Stimulated activated CD4-positive, alpha-beta T cell treated with anti-CD3 and anti-CD28 coated beads, Interleukin-2, amount 100 ng/mL, for 24 hours (primary cell): ENCODE measurements at places on chromosomes 13 and 19.

DNA sequence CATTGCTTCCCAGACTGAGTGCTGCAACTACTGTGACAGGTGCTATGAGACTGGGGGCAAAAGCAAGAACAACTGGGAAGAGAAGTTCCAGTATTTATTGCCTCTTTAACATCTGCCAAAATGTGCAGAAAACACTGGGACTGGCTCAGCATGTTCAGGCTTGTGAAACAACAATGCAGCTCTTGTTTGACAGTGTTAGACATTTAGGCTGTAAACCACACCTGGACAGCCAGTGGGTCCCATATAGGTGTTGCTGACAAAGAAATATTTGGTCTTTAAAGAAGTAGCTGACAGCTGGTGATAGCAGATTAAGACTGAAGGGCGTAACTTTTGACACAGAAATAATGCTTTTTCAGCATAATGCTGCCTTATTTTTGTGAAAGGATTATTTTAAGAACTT, 88.1 kb downstream of the STOML3 start:
- no peak for DNase-seq

GRCh38 chr19:19382118-19382517, 23.4 kb upstream of the GATAD2A start:
- no peak for DNase-seq

GRCh38 chr13:51252954-51253532, 30.8 kb downstream of the FAM124A start:
- DNase-seq, result no peak

DNA sequence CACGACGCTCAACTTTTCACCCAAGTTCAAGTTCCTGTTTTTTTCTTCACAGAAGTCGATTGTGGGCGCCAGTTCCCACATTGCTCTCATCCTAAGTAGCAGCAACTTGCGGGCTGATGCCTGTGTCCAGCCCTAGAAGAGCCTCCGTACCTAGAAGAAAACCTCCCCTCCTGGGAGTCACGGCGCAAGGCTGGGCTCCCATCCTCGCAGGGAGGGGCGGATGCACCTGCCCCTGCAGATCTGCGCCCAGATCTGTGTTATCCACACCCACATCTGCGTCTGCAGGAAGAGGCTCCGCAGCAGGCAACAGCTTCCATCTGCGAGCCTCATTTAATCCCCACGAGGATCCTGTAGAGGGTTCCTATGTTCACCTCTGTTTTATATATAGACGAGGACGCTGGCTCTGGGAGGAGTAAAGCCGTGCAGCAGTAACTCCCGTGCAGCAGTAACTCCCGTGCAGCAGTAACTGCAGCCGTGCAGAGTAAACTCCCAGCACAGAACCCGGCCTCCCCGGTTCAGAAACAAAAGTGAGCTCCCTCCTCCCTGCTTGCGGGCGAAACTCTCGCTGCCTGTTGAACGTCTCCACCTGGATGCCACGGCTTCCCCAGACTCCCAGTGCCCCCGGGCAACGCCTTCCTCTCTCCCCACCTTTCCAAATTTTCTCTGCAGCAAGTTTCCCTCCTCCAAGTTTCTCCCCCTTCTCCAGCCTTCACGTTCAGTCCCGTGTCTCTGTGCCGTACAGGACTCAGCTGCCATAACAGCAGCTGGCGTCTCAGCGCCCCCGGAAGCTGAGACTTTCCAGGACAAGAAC, 23.5 kb upstream of the LAIR1 start:
- DNase-seq, result peak; percentile 50

DNA sequence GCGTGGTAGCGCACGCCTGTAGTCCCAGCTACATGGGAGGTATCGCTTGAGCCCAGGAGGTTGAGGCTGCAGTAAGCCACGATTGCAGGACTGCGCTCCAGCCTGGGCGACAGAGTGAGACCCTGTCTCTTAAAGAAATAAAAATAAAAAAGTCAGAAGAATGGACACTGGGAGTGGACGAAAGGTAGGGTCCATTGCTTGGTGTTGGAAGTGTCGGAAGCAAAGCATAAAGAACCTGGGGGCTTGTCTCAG, 392 bp upstream of the ARHGAP33 start:
- no peak for DNase-seq

GRCh38 chr13:107117327-107118012, 549.5 kb upstream of the ARGLU1 start:
- DNase-seq, result no peak

- peak; percentile 52 for DNase-seq
Measured at GRCh38 chr19:10288662-10289166, 1.0 kb upstream of the ICAM5 start.

DNA sequence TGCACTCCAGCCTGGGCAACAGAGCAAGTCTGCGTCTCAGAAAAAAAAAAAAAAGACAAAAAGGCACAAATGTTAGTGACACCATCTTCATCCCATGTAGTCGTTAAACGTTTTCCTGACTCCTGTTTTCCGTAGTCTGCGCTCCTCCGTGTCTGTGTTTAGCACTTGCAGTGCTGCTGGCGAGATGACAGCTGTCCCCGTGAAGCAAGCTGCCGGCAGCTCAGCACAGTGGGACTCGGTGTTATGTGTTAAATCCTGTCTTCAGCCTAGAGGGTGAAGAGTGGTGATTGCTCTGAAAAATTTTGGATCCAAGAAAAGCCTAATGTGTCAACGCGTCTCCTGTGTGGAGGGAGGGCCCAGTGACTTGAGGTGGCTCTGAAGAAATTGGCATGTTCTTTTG, 18.4 kb downstream of the UBXN6 start:
- no peak for DNase-seq

DNA sequence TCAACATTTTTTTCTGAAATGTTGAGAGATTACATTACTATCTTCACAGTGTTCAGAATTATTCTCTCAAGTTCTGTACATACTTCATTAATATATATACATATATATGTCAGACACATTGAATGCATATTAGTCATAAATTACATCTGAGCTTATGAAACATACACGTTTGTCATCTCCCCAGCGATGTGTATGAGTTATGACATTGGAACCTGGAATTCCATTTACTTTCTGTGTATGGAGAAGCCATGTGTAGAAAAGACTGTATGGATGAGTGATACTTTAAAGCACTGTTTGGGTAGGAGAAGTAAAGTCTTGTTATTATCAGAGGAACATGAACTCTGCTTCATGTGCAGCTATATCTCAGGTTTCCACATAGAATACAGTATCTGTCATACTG, 167.2 kb downstream of the FGF14 start:
- no peak for DNase-seq

DNA sequence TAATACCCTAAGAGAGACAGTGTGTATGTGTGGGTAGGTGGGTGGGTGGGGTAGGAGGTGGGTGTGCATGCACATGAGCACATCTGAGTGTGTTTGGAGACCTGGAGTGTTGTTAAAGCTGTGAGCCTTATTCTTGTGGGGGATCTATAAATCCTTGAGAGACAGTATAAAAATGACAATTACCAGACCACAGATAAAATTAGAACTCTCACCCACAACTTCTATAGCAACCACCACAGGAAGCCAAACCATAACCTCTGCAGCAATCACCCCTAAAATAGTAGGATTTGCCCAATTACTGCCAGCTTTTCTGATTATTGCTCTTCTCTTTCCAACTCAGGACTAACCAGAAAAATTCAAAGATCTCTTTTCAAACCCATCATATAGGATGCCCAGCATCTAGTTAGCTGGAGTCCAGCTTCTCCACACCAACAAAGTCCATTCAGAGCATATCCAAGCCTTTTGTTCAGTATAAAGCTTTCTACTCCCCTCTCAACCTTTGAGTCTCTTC, 93.4 kb upstream of the SLITRK1 start:
- DNase-seq, result no peak

DNA sequence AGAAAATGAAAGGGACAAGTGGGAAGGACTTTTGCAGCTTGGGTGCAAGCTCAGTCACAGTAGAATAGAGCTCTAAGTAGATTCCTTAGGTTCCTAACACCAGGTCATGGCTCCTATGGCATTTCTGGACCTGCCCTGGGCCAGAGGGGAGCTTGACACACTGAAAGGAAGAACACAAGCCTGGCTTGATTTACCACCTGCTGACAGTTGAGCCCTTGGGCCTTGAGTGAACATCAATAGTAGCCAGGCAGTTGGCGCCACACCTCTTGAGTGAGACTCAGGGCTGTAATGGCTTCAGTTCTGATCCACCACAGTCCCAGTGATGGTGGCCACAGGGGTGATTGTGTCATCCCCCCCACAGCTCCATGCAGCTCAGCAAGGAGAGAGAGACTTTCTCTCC, 221.9 kb upstream of the PCDH17 start:
- no peak for DNase-seq

DNA sequence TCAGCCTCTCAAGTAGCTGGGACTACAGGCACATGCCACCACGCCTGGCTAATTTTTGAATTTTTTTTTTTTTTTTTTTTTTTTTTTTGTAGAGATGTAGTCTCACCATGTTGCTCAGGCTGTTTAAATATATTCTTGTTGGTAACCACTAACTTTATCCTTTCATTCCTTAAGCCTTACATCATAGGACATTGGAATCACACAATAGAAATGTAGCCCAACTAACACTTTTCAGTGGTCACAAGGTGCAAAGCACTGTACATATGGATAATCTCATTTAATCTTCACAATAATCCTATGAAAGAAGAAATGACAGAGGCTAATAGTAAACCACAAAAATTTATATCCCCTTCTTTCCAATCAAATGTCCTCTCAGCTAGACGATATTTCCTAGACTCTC, 417.8 kb upstream of the DACH1 start:
- no peak for DNase-seq

GRCh38 chr13:110312339-110313031, 5.4 kb downstream of the COL4A2 start:
- DNase-seq, result no peak

GRCh38 chr19:33291623-33292534, 10.5 kb downstream of the CEBPA start:
- no peak for DNase-seq

GRCh38 chr19:45070214-45070613, 6.1 kb downstream of the ZNF296 start:
- no peak for DNase-seq

- DNase-seq, result no peak
Measured at GRCh38 chr13:113886561-113887112, 22.8 kb upstream of the GAS6 start.

DNA sequence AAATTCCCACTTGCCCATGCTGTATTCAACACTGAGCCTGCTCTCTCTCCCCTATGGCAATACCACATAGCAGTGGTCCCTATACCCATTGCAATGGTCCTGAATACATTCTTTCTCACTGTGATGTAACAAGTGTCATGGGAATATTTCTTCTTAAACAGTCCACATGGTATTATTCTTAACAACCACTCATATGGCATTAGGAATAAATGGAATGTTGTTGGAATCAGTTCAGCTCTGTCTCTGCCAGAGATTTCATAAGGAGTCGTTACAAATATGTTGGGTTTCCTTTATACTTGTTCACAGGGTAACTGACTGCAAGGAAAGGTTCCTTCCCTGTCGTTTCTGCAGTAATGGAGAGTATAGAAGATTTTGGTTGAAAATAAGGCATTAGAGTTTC, 128.3 kb upstream of the SPATA13 start:
- no peak for DNase-seq

DNA sequence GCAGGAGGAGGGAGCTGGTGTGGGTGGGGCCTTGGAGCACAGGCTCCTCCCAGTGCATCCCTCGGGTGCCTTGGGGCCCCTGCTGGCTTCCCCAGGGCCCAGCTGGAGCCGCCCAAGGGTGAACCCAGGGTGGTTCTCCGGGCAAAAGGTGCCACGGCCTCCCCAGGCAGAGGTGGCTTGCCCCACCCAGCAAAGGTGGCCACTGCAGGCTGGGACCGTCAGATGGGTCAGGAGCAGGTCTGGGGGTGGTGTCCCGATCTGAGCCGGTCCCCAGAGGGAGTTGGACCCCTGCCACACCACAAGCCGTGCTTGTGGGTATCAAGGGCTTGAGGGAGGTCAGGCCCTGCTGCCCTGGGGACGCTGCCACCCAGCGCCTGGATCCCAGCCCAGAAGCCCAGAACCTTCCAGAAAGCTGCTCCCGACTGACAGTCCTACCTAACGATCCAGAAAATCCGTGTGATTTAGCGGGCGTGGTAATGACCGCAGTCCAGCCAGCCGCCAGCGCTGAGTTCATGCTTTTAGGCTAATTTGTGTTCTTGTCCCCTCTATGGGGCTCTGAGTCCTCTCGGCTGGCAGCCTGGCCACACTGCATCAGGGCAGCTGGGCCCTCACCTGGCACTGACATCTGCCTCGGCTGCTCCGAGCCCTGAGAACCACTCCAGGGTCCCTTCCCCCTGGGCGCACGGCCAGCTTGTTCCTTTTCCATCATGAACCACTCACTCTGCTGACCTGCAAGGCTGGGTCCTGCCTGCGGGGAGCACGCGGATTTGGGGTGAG, 5.0 kb upstream of the GRIN3B start:
- DNase-seq, result no peak

DNA sequence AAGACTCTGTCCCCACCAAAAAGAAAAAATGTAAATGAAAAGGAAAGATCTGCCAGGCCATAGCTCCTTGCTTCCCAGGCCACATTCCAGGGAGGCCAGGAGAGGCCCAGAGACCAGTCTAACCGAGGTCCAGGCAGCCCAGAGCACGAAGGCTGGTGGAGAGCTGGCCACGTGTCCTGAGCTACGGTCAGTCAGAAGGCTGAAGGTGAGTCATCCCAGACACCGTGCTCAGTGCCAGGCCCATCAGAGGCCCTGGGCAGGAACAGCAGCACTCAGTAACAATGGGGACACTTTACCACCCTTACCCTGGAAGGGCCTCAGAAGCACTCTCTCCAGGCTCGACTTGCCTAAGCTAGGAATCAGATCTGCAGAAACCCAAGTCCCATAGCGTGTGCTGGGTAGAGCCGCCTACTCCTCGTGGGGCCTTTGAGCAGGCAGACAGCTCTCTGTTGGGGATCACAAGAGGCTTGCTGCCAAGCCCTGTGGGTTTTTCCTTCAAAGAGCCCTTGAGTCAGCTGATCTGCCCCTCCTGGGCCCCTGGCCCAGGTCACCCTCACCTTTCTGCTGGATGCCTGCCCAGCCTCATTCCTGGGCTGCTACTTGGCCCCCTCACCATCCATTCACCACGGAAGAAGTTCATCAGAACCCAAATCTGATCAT, 11.6 kb upstream of the DNMT1 start:
- no peak for DNase-seq
